ENCODE measurements at places on chromosomes 3 and 15. TPM values are rescaled to one million over a fixed set of nuclear protein-coding genes. Genes with fewer than 3 reads are reported as not detected.

DNA sequence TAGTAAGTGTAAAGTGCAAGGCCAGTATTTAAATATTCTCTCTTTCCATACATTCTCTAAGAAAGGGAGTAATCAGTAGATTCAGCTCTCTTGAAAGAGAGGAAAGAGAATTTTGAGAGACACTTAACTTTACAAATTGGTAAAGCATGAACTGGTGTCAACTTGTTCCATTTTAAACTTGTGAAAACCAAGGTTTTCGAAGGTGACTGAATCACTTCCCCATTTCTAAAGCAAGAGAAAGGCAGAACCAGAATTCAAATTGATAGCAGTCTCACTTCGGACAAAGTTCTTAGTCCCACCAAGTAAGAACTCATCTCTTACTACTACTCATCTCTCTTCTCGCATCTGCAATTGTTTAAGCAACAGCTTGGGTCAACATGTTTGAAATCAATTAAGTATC is 22.4 kb downstream of the TJP1 start:
- no peak overlapping the region for H3K4me3 ChIP-seq
- no peak overlapping the region for H3K27ac ChIP-seq
- H3K36me3 ChIP-seq = no peaks in the 10 kb centered on the region
- DNase-seq = no peak

DNA sequence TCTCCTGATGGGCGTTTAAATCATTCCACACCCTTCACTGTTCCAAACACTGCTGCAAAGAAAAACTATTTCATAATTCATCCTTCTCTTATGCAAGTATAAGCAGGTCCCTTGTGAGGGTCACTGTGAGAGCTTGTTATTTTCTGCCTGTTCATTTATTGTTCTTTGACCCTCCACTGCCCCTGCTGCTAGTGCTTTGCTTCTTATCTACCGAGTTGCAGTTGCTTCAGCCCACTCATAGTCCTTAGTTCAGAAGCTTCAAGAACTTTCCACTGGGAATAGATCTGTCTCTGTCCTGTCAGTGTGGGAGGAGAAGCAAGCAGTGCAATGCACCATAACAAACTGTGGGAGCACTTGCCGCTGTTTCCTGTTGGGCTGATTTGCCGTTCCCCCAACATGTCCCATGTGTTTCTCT is 39.8 kb downstream of the RIOX2 start:
- peaks cover 7% of the 10 kb centered on the region for H3K36me3 ChIP-seq
- no peak overlapping the region for H3K27ac ChIP-seq
- no peak for DNase-seq
- no peak overlapping the region for H3K4me3 ChIP-seq
- no peaks in the 10 kb centered on the region for H3K27me3 ChIP-seq

- H3K27me3 ChIP-seq = peaks cover 28% of the 10 kb centered on the region
- H3K36me3 ChIP-seq = no peaks in the 10 kb centered on the region
- no peak overlapping the region for H3K4me3 ChIP-seq
- H3K27ac ChIP-seq = no peak overlapping the region
Measured at GRCh38 chr15:29773000-29773399, 49.3 kb downstream of the TJP1 start.

- DNase-seq = no peak
- no peaks in the 10 kb centered on the region for H3K36me3 ChIP-seq
- no peaks in the 10 kb centered on the region for H3K27me3 ChIP-seq
- no peak overlapping the region for H3K4me3 ChIP-seq
Measured at GRCh38 chr15:60408463-60408981, 10.7 kb upstream of the ANXA2 start.

The SEMA3F gene
- 0.25 TPM for total RNA-seq

The OR5K2 gene
- not detected for total RNA-seq

The PRC1 gene
- 157 TPM for total RNA-seq

Data from activated CD4-positive, alpha-beta T cell treated with anti-CD3 and anti-CD28 coated beads for 36 hours (primary cell).